Activated naive CD8-positive, alpha-beta T cell treated with anti-CD3 and anti-CD28 coated beads for 36 hours (primary cell): ENCODE measurements at places on chromosomes 5 and 9.

DNA sequence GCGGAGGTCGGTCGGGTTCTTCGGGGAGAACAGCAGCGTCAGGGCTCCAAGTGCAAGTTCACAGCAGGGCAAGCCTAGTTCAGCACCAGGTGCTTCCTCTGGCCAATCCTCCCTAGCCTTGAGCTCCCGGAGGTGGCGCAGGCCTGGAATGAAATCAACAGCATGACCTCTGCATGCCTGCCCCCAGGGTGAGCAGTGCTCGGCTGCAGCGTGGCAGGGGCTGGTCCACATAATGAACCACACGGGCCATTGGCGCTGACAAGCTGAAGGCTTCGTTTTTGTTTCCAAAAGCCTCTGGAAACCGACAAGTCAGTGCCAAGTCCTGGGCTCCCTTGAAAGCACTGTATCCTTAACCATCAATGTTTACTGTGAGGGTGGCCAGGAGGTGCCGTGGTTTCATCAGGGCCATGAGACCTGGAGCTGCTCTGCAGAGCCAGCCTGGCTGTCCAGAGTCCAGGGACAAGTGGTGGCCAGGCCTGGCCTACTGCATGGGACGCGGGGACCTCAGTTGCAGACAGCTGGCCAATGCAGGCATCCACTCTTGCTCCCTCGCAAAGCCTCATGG lies 2.1 kb upstream of the INPP5E start:
- no peak for DNase-seq

DNA sequence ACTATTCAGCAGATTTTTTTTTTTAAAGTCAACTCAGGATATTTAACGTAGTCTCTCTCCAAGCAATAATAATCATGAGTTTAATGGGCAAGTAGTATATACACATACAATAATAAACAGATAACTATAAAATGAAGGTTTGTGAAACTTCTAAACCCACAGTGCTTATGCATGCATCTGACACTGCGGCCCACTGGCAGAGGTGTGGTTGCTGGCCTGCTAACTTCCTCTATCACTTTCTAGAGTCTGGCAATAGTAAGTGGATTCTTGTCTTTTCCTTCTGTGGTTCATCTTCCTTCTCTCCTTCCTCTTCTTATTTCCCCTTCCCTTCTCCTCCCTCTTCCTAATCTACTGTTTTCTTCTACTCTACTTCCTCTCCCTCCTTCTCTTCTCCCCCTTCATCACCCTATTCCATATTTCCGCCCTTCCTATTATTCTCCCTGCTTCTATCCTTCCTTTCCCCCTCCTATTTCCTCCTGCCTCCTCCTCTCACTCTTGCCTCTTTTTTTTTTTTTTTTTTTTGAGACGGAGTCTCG lies 18.6 kb upstream of the AGXT2 start:
- DNase-seq: no peak

DNA sequence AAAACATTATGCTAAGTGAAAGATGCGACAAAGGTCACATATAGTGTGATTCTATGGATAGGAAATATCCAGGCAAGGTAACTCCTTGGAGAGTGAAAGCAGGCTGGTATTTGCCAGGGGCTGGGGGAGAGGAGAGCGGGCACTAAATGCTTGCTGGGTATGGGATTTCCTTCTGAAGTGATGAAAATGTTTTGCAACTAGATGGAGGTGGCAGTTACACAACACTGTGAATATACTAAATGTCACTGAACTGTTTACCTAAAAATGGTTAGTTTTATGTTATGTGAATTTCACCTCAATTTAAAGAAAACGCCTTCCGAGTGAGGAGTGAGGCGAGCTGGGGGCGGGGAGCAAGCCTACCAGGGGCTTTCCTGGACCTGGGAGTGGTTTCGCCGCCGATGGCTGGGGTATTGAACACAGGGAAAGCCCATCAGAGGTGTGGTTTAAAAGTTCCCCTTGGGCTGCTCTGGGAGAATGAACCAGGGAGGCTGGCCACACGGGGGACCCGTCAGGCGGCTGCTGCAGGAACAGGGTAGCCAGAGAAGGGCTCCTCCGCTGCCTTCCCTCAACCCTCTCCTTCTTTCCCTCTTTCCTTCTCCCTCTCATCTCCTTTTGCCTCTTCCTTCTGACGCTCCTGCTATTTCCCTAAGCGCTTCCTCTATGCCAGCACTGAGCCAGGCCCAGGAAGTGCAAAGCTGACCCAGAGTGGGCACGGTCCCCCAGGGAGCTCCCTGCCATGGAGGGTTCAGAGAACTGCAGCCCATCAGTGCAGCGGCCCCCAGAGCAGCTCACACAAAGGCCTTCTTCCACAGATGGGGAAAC lies 4.9 kb downstream of the AKNA start:
- DNase-seq: peak; percentile 87

GRCh38 chr9:87875831-87876545 lies 6.7 kb upstream of the SPATA31E1 start:
- DNase-seq: no peak

DNA sequence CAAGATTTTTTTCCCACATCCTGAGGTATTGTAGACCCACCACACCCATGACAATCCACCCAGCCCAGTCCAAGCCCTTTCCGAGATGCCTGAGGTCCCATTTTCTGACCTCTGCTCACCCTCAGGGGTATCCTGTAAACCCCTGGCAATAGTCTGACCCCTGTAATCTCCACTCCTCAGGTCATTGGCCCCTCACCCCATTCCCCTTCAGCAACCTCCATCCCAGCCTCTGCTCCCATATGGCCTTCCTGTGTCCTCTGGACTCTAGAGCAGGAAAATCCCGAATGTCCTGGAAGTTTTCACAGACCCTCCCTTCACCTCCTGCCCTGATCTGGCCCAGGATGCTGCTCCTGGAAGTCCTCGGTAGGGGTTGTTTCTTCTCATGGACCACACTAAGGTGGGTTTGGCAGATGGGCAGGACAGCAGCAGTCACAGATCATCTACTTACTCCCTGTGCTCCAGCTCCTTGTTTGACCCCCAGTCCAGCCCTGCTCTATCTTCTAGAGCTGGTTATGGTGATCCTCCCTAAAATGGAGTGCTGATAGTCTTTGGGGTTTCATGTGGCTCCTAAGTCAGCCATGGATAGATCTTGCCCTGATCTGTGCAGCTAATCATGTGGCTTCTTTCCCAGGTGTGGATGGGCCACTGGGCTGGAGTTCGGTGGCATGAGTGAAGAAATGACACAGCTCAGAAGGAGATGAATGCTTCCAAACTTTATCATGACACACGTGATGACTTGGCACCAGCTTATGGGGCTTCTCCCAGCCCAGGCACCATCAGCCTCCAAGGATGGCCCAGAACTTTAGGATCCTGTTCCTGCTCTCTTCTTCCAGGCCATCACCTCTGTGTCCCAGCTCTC lies 12.0 kb upstream of the ACSL6 start:
- DNase-seq: no peak

DNA sequence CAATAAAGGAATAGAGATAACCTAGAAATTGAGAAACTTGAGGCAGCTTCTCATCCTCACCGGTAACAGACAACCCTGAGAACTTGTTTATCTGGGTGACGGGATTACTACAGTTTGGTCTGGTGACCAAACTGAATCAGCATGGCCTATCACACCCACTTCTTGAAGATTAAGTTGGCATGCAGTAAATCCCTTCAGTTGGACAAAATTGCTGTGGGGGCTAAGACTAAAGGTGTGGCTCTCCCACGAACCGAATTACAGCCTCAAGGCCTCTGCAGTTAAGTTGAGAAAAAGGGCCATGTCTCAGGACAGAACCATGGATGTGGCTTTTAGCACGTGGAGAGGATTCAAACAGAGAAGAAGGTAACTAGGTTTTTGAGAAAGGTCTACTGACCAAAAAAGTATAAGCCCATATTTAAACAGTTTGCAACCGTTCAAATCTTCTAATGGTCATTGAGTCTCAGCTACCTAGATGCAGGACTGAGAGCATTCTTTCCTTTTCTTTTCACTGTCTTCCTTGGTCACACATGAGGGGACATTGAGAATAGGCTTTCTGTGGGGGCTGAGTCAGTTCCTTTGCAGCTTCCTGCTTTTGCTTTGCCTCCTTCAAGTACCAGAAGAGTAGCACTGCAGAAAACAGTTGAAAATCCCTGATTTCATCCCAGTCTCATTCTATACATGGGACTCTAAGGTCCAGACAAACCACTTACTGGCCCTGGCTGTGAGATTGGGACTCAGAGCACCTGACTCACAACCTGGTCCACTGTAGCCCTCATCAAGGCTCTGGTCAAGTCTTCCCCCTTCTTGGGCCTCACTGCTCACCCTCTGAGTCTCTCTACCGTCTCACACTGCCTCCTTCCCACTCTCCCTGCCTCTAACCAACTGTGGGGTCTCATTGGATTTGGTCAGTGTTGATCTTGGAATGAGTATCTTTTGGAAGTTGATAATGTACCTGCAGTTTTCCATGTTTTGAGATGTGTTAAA lies 30.9 kb downstream of the PDE6A start:
- DNase-seq: no peak

- DNase-seq: no peak
Observed at GRCh38 chr5:52657247-52657645, 130.5 kb upstream of the ITGA1 start.

- no peak for DNase-seq
Observed at GRCh38 chr9:129878291-129878690, 43.0 kb downstream of the USP20 start.

DNA sequence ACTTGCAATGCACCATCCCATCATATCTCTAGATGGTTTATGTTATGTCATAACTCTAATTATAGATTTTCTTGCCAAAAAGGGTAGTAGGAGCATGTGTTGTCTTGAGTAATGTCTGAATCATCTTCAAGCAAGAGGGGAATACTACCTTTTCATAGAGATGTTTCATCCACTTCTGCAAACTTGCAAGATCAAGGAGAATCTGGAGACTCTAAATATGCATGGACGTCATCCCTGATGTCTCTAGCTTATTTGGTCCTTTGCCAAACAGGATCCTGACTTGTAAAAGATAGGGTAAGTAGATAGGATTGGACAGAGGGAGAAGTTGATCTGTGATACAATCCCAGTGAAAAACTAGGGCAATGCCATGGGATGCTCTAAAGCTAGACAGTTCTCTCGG lies 246.5 kb downstream of the DMRTA1 start:
- DNase-seq: no peak

GRCh38 chr9:125075997-125076396 lies 67.3 kb downstream of the SCAI start:
- DNase-seq: no peak

DNA sequence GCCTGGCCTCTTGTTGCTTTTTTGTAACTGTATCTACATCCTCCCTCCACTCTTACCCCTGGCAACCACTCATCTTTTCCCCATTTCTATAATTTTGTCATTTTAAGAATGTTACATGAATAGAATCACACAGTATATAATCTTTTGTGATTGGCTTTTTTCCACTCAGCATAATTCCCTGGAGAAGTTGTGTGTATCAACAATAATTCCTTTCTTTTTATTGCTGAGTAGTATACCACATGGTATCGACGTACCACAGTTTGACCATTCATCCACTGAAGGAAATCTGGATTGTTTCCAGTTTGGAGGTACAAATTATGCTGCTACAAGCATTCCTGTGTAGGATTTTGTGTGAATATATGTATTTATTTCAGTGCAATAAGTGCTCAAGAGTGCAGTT lies 21.7 kb upstream of the ENTREP1 start:
- DNase-seq: no peak

- DNase-seq: no peak
Observed at GRCh38 chr9:96084331-96084734, 208.8 kb downstream of the ERCC6L2 start.

GRCh38 chr5:20029266-20029665 lies 41.3 kb upstream of the CDH18 start:
- DNase-seq: no peak

- DNase-seq: no peak
Observed at GRCh38 chr5:127998950-127999615, 84.5 kb upstream of the SLC12A2 start.
